Activated T-cell treated with anti-CD3 and anti-CD28 coated beads for 1 hour (primary cell): ENCODE measurements at places on chromosomes 5 and 9.

DNA sequence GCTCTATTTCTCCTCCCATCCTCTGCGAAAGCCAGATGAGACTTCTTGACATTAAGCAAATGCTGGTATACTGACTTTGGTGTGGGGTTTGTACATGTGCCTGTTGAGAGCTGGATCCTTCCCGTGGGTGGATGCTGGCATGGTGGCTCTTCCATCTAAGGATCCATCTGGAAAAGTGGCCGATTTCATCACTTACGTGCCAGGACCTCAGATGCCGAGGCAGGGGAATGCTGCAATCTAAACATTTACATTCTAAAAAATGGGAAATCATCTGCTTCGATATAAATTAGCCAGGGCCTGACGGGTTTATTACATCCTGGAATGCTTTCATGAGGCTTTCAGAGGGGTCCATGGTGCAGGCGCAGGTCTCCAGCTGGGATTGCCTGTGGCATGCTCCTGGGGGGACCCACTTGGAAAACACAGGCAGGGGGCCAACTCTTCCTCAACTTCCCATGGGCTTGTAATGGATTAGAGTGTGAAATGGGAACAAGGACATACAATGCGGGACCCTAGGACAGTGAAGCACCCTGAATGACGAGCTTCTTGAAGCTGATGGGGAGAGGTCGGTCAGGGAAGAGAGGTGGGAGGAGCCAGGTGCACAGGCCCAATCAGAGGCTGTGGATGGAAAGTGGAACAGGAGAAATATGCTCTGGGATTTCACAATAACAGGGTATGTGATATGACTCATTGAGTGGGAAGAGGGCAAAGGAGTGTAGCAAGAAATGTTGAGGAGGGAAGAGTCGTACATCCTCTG, 105.5 kb upstream of the PITX1 start:
- DNase-seq, result no peak

DNA sequence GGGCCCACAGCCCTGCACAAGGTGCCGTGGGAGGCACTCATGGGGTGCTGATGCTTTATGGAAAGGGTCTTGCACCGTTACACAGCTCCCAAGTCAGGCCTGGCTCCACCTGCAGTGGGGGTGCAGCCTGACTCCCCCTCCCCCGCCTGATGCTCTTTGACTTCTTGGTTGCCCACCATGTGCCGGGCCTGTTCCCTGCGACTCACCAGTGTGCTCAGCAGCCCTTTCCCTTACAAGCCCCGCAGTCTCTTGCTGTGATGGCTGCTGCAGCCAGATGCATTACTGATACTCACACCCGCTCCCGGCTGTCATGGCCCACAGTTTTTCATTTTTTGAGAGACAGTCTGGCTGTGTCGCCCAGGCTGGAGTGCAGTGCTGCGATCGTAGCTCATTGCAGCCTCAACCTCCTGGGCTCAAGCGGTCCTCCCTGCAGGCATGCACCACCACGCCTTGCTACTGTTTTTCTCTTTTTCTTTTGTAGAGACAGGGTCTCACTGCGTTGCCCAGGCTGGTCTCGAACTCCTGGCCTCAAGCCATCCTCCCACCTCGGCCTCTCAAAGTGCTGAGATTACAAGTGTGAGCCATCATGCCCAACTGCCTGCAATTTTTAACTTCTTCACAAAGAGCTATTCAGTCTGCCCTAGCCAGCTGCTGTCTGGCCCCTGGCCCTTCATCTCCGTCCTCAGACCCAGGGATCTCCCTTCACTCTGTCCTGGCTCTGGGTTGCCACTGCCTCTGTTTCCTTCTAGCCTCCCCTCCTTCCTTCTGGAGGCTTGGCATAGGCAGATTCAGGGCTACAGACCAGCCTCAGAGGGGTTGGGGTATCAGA, 109.5 kb downstream of the RXRA start:
- no peak for DNase-seq

DNA sequence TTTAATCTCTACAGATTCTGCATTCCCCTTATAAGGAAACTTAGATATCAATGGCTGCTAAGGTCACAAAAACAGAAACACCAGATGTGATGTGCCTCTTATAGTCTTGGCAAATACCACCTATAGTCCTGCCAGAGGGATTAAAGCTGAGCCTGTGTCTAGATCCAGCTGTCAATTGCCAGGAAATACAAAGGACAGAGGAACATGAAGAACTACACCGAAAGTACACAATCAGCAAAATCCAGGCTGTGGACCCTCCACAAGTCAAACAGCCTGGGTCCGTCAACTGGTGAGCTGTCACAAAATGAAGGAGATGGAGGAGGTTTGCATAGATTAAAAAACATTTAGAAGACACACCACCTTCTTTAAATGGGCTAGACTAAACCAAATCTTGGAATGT, 85.4 kb downstream of the KLF4 start:
- no peak for DNase-seq

- DNase-seq, result no peak
Observed at GRCh38 chr5:93580927-93581445, at the start of gene NR2F1-AS1. TSS of gene NR2F1-AS1 (minus strand) at chr5:93581219.

DNA sequence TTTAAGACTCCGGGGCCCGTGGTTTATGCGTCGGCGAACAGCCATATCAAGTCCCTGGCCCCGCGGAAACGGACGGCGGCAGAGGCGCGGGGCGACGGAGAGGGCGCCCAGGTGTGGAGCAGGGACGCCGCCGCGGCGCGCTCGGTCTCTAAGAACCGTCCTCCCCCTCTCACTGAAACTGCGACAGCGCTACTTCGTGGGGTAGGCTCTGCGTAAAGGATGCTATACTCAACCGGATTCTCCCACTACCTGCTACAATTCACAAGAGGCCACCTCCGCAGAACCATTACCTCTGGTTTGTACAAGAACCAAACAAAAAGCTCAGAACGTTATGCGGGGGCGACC, 404 bp downstream of the MRNIP start:
- peak; percentile 28 for DNase-seq

DNA sequence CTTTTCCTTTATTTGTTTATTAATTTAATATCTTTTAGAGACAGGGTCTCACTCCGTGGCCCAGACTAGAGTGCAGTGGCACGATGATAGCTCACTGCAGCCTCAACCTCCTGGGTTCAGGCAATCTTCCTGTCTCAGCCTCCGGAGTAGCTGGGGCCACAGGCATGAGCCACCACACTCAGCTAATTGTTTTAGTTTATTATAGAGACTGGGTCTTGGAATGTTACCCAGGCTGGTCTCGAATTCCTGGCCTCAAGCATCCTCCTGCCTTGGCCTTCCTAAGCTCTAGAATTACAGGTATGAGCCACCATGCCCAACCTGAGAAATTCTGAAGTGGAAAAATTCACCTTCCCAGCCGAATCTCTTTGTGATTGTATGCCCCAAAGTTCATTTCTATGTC, 139.4 kb upstream of the SLC12A2 start:
- DNase-seq, result no peak

GRCh38 chr5:167802755-167803431, 488.6 kb upstream of the WWC1 start:
- DNase-seq, result no peak

GRCh38 chr5:58077416-58077815, 382.5 kb downstream of the PLK2 start:
- DNase-seq, result no peak

DNA sequence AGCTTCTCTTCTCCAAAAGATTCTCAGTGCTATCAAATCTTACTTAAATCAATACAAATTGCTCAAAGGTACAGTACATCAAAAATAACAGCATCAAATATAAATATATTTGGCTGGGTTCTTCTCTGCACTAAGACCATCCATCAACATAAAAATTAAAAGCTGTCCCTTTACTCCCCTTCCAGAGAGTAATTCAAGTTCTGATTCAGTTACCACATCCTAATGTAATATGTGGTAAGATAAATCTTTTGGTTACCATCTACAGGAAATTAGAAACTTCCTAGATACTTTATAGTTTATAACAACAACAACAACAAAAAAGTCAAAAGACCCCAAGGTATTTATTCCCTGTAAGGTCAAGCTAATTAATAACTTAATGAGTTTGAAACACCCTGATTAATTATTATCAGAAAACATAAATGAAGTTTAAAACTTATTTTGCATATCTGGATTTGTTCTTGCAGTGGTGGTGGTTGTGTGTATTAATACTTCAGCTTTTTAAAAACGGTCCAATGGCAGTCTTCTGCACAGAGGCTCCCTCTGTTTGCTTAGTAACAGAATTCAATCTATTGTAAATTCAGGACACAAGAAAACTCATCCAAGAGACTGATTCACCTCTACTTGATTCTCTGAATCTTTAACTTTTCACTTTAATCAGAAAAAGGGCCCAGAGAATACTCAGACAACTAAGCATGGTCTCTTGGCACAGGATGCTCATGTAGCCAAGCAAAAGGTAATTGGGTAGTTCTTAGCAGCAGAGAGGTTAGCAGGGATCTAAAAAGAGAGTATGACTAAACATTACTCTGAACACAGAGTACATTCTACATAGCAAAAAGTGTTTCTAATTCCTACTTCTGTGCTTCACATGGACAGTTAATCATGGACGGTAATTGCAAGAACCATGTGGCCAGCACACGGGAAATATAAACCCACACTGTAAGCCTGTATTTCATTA, 20.1 kb downstream of the DIAPH1 start:
- DNase-seq, result no peak

DNA sequence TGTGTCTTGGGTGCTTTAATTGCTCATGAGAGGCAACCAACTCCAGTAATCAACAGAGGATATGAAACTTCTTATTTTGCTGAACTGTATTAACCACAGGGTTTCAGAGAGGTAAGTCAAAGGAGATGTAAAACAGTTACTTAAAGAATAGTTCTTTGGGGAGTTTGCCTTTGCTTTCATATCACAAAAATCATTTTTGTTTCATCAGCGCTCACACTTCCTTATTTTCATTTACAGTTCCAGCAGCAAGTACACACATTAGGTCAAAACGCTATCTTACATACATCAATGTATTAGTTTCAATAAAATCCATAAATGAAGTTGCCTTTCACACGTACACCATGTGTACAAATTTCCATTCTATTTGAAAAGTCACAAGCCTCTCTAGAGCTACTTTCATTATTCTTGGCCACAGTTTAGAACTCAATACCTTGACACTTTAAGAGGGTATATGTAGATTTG, 50.1 kb downstream of the ST8SIA4 start:
- DNase-seq, result no peak

- DNase-seq, result no peak
Observed at GRCh38 chr9:35609001-35609819, 4.1 kb downstream of the TESK1 start.

DNA sequence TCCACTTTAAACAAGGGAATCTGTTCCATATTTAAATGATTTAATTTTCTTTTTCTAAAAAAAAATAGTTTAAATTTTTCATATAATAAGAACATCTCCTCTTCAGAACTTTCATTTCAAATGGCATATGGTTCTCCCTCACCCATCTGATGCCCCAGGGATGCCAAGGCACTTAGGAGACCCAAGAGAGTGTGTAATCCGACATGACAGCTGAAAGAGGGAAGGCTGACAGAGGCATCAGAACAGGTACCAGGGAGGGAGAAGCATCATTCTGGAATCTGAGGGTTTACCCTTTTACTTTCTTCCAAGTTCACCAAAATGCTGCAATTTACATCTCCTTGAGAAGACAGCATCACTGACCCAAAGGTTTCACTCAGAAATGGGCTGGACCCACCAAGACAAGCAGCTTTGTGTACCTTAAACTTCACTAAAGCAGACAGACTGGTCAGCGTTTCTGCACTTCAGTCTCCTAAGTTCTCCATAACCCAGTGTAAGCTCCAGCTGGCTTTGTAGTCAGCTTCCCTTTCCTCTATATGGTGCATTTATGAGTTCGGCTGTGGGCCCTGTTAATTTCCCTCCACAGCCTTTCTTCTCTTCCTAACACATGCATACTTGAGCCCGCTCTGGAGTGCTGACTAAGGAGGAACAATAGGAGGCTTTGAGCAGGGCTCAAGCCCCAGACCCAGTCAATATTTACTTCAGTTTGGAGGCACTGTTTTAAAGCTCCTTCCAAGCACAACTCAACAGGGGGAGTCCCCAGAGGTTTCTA, 17.7 kb downstream of the EFNA5 start:
- no peak for DNase-seq

GRCh38 chr5:62653001-62653863, 74.6 kb downstream of the LRRC70 start:
- DNase-seq, result no peak
